ENCODE measurements at places on chromosomes 5 and 9.

GRCh38 chr5:98905857-98906688 is 22.7 kb downstream of the CHD1 start:
- peak; percentile 53 for DNase-seq

- DNase-seq: no peak
Observed at GRCh38 chr5:108276187-108277050, 105.5 kb downstream of the FBXL17 start.

DNA sequence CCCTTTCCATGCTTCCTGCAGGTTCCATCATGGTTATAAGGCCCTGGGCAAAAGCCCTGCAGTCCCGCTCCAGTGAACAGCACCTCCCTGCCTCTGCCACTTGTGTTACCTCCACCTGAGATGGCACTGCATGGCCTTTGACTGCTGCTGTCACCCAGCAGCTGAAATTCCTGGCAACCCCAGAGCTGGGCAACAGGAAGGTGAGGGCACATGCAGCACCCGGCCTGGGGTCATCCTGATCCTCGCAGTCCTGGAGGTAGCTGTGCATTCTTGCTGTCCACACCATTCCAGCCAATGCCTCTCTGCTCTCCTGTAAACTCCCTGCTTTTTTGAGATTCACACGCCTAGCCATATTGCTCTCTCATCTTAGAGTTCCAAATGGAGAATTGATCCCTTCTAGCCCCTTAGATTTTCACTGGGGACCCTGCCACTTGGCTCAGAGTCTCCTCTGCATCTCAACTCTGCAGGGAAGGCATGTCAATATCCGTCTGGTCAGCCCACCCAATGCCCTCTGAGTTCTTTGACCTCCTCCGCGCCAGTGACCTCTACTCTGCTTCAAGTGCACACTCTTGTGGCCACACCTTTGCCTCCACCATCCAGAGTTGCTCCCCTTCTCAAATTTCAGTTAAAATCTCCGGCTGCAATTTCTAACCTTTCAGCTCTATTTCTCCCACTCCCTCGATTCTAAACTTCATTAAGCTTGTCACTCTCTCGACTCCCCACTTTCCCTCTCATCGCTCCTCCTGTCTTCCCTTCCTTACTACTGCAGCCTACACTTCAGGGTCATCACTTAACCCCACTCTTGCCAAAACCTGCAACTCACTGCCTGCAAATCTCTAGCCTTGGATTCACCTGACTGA is 93.4 kb downstream of the ANKH start:
- DNase-seq: no peak

DNA sequence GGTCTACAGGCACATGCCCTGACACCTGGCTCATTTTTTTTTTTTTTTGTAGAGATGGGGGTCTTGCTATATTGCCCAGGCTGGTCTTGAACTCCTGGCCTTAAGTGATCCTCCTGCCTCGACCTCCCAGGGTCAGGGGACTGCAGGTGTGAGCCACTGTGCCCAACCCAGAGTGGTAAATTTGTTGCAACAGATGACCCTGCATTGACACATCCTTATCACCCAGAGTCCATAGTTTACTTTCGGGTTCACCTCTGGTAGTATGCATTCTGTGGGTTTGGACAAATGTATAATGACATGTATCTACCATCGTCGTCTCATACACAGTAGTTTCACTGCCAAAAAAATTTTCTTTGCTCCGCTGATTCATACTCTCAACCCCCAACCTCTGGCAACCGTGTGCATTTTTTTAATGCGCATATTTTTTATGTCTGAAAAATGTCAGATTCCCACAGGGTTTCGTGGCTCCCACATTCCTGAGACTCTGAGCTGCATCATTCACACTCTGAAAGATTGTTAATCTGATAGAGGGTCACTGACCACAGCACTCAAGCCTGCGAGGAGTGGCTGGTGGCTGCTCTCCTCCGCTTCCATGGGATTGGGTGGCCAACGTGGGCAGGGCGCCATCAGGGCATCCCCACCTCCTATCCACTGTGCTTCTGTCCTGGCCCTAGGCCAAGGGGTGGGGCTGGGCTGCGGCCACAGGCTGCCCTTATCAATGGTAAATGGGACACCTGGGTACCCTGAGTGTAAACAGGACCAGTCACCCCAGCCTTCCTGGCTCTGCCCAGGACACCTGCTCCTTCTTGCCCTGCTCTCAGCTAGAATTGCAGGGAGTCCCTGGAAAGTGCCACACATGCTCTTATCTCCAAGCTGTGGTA is 9.6 kb downstream of the NDST1 start:
- DNase-seq: no peak

GRCh38 chr5:115337882-115338281 is 41.4 kb upstream of the CCDC112 start:
- DNase-seq: no peak
